ENCODE measurements at places on chromosomes 4 and X.

- DNase-seq: no peak
Measured at GRCh38 chr4:89992744-89993143, 98.1 kb downstream of the MMRN1 start.

DNA sequence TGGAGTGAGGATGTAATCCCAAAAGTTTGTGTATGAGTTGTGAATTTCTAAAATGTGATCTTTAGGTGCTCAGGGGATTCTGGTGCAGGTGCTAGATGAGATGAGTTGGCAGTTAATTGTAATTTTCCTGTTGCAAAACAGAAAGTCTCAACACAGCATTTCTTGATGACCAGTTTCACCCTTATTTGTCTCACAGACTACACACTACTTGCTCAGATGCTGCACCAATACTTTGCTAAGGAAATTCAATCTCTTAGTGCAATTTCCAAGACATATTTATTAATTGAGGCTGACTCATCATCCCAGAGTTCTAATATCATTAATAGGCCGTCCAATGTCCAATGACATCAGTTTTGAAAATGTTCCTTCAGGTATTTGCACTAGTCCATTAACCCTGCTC is 159.2 kb upstream of the SFRP2 start:
- no peak for DNase-seq

DNA sequence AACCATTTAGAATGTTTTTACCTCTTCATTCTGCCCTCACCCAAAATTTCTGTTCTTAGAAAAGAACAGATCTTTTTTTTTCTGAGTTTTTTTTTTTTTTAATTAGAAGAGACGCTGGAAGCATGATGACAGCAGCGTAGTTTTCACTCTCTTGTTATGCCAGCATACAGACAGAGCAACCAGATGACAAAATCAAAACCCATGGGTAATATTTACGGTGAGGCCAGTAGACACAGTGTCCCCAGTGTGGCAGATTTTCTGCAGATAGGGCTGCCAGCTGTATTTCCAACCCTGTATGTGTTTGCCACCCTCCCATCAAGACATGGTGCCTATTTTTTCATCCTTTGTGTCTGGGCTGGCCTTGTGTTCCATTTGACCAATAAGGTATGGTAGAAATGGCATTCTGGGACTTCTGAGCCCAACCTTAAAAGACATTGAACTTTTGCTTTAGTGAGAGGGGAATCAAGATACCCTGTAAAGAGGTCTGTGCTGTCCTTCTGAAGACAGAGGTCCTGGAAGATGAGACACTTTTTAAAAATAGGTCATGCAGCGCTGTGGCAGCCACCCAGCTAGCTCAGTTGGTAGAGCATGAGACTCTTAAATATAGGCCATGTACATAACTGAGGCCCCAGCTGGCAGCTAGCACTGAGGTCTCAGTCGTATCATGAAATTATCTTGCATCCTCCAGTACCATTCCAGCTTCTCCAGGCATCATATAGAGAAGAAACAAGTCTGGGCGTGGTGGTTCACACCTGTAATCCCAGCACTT is 6.7 kb upstream of the ZNF41 start:
- DNase-seq: no peak

- peak; percentile 1 for DNase-seq
Measured at GRCh38 chrX:5113128-5113527, 1115.5 kb downstream of the NLGN4X start.

DNA sequence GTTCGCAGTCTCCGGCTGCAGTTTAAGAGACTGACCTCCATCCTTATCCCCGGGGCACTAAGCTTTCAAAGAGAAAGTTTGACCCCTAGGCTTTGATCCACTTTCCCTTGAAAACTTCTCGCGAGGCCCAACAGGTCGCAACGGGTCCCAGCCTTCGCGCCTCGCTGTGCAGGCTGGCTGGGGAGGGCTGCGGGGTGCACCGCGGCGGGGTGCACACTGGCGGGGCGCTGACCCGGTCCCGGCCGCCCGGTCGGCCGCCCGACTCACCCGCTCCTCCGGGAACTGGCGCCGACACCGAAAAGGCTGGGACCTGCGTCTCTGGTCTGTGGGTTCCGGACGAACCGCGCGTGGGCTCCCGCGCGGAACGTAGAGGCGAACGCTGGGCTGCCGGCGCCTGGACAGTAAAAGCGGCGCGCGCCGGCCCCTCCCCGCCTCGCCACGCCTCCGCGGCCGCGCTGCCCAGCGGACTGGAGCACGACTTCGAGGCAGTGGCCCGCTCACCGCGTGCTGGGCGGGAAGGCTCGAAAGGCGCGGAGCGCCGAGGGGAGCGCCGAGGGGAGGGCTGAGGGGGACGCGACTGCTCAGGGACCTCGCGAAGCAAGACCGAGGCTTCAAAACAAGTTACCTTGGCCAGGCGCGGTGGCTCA is at the start of gene TAF7L:
TSS of gene TAF7L (minus strand) at position 378 of the 647 bp plus-strand sequence. CDS start 3,791 bp downstream, outside the sequence.
- DNase-seq: no peak
